ENCODE measurements at places on chromosomes 3 and 15.

GRCh38 chr15:72155003-72155621, 36.9 kb downstream of the SENP8 start:
- no peak for DNase-seq

GRCh38 chr15:61916104-61916503, 144.1 kb downstream of the VPS13C start:
- DNase-seq, result no peak

GRCh38 chr3:42349765-42350594, 60.4 kb downstream of the LYZL4 start:
- no peak for DNase-seq

DNA sequence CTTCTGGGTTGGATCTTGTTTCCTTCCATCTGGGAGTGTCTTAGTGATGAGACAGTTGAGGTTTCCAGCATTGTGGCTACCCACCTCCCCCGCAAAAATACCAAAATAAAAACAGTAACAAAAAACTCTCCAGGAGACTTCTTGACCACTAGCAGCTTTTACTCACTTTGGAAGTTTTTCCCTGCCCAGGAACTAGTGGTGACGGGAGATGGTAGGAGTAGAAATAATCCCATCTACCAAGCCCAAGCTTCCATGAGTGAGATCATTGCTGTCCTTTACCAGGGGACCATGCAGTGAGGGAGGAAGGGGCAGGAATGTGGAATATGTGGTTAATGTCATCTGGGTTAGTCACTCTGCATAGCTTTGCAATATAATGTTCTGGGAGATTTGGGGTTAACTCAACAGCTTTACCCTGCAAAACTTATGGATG, 187.7 kb downstream of the ITPR1 start:
- DNase-seq, result no peak

DNA sequence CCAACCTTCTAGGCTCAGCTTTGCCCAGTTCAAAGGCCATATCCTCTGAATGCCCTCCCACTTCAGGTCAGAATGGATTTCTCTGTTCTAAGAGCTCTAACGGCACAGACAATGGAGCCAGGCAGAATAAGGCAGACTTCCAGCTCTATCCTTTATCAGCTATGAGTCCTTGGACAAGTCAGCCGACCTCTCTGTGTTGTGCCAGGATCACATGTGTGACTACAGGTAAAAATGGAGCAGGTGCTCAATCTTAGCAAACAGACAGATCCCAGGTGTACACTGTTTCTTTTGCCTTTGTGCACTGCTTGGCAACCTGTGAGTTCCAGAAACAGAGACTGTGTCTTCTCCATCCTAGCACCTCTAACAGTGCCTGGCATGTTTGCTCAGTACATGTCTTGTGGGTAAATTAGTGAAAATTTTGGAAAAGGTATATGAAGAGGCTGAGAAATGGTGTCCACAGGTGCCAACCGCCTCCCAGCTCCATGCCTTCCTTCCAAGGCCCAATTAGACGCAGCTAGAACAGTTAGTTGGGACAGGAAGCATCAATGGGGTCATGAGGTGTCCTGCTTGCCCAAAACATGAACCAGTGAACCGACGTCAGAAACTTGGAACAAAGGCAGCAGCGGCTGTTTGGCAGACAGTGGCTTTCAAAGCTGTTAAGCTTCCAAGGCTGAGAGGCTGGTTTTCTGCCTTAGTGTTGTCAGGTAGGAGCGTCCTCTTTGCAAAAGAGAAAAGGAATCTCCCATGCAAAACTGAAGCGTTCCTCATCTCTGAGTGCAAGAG, 28.7 kb downstream of the TLE3 start:
- peak; percentile 57 for DNase-seq

DNA sequence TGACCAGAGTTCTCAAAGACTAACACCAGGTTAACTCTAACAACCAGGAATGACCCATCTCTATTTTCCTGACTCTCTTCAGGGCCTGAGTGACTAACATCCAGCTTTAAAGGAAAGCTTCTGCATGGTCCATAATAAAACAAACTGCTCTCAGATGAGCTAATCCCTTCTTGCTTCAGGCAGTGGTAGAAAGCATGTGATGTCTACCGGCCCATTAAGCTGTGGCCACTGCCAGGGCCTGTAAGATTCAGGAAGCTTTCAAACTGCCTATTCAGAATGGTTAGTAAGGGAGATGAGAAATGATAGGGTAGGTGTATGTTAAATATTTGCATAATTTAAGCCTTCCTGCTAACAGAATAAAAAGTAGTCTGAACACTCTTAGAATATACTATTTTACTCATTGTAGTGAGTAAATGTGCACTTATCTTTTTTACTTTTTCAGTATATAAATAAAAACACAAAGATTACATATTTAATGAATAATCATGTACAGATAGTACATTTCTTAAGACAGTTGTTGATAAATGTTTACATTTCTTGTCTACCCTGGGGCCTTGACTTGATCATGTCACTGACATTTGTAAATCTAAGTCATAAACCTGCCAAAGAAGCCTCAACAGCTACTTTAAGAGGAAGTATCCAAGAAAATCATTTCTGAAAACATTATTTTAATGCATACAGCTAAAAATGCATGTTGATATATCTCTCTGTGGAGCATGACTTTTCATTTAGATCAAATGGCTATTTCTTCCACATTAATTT, 222.0 kb downstream of the MCTP2 start:
- DNase-seq, result no peak

- no peak for DNase-seq
Measured at GRCh38 chr15:47708161-47708980, 8.9 kb upstream of the SEMA6D start.

DNA sequence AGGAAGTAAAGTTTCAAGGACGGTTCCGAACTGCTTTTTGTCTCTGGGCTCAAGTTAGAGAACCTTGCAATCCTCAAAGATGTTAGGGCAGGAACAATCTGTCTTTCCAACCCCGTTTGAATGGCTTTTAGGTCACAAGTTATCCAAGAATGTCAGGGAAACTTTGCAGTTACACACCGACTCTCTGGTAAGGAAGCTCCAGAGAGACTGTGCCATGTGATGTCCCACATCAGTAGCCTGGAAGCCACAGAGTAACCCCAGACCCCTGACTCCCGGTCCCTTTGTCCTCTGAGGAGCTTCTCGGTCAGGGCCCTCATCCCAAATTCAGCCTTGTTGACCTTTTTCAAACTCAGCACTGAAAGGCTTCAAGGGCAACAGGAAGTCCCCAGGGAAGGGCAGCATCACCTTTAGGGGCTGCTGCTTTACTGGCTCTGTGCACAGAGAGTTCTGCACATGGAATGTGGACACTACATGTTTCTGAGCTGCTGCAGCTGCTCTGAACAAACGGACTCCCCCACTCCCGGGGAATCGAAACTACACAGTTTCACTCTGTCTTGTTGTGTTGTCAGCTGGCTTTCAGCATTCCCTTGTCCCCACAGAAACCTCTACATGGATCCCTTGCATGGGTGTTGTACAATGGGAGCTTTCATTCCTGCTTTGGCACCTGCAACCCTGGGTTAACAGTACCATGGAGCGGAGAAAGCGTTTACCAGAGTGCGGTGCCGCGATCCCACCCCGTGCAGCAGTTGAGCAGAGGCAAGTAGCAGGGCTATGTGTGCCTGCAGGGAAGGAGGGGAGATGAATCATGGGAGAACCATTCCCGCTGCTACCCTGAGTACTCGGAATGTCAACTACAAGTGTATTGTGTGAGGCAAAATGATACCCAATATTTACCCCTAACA, 408.2 kb upstream of the THBS1 start:
- DNase-seq, result peak; percentile 33

- DNase-seq, result no peak
Measured at GRCh38 chr3:173465112-173465511, 67.6 kb downstream of the NLGN1 start.

DNA sequence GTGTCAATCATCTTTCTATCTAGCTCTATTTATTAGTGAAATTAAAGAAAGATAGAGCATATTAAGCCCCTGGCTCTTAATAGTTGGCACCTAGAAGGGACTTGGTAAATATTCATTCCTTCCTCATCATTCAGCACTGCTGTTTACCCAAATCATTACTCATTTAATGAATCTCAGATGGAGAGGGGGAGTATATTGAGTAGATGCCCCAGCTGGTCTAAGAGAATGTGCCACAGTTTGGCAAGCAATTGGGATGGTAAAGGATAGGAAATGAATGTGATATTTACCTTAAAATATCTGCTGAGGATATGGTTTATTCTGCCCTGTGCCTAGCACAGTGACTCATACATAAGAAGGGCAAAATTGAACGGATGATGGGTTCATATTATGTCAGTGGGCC, 6.0 kb downstream of the IL1RAP start:
- no peak for DNase-seq

GRCh38 chr15:92877000-92877399, 23.1 kb upstream of the CHD2 start:
- DNase-seq, result no peak

DNA sequence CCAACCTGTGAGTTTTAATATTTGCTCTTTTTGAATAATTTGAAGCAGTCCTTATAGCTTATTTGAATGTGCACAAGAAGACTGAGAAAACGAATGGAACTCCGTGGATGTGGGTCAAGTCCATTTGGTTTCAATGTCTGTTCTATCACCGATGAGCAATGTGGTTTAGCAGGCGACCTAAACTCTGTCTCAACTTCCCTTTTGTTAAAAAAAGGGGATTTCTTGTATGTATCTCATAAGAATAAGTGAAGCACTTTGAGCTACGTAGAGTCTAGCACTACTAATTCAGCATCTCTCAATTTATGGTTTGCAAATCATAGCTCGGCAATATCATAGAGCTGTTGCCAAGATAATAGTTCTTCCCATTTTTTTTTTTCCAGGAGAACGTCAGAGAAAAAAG, 4.6 kb upstream of the SKIL start:
- DNase-seq, result no peak

DNA sequence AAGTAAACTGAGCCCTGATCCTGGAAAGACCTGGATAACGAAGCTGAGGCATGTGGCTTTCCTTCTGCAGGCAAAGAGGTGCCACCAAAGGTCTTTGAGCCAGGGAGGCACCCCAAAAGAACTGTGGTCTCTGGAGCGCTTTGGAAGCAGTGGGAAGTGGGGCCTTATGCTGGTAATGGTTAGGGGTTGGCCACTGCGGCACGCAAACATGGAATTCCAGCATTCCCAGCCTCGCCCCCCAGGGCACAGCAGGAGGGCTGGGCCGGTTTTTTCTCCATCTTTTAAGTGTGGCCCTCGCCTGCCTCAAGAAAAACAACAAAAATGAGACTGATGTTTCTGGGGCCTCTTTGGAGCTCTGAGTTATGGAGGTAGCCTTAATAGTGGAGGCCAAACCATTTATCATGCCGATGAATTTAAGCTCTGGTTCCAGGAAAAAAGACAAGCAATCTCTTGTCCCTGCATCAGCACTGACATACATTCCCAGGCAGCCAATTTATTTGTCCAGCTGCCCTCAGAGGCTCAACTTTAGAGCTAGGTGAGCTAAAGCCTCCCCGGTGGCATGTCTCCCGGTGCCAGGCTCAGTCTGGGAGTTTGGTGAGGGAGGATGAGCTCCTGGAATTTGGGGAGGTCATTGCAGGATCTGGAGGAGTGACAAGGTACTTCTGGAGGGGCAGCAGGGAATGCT, 109.0 kb downstream of the TLE3 start:
- DNase-seq, result no peak

- DNase-seq, result no peak
Measured at GRCh38 chr15:35725353-35725752, 179.4 kb upstream of the DPH6 start.

- peak; percentile 29 for DNase-seq
Measured at GRCh38 chr3:70042641-70043040, 43.1 kb downstream of the SAMMSON start.

- DNase-seq, result peak; percentile 54
Measured at GRCh38 chr15:81301815-81302399, 22.0 kb downstream of the STARD5 start.

GRCh38 chr3:127791221-127791913, 30.9 kb downstream of the MGLL start:
- DNase-seq, result no peak

GRCh38 chr3:179801856-179802255, 149.0 kb downstream of the USP13 start:
- DNase-seq, result no peak

GRCh38 chr15:33357845-33358244, 47.1 kb downstream of the RYR3 start:
- DNase-seq, result no peak

- DNase-seq, result no peak
Measured at GRCh38 chr15:48604567-48604966, 40.9 kb downstream of the FBN1 start.

DNA sequence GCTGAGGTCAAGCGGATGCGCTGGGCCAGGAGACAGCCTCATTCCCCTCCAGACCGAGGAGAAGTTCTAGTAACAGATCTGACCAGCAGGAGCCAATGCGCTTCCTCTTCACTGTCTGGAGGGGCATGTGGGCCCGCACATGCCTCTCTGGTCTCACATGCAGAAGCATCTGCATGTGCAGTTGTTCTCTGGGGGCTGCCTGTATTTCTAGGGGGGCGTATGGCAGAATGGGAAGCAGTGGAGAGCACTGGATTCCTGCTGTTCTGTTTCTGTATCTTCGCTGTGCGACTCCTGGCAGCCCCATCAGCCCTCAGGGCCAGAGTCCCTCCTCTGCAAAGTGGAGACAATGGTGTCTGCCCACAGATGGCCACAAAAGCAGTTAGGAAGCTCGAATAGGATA, 170.4 kb upstream of the IQSEC1 start:
- no peak for DNase-seq

GRCh38 chr3:175146258-175146657, 287.1 kb downstream of the NAALADL2 start:
- DNase-seq, result peak; percentile 2

DNA sequence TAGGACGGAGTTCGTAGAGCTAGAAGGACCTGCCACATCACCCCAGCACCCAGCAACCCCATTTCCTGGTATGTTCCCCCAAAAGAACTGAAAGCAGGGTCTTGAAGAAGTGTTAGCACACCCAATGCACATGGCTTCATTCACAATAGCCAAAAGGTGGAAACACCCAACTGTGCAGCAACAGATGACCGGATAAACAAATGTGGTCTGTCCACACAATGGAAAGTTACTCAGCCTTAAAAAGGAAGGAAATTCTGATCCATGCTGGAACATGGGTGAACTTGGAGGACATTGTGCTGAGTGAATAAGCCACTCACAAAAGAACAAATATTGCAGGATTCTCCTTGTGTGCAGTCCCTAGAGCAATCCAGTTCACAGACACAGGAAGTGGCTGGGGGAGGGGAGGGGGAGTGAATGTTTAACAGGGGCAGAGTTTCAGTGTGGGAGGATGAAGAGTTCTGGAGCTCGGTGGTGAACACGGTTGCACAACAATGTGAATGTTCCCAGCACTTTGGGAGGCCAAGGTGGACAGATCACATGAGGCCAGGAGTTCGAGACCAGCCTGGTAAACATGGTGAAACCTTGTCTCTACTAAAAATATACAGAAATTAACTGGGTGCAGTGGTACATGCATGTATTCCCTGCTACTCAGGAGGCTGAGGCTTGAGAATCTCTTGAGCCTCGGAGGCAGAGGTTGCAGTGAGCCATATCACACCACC, 157.5 kb downstream of the NUP210 start:
- DNase-seq, result no peak
